ENCODE measurements at places on chromosomes 2 and 18.

- no peak for DNase-seq
Observed at GRCh38 chr2:53018825-53019425, 748.7 kb upstream of the CHAC2 start.

GRCh38 chr18:706405-706804 is 6.0 kb downstream of the ENOSF1 start:
- DNase-seq, result peak; percentile 38

- DNase-seq, result no peak
Observed at GRCh38 chr2:207833251-207833751, 63.6 kb upstream of the FZD5 start.

DNA sequence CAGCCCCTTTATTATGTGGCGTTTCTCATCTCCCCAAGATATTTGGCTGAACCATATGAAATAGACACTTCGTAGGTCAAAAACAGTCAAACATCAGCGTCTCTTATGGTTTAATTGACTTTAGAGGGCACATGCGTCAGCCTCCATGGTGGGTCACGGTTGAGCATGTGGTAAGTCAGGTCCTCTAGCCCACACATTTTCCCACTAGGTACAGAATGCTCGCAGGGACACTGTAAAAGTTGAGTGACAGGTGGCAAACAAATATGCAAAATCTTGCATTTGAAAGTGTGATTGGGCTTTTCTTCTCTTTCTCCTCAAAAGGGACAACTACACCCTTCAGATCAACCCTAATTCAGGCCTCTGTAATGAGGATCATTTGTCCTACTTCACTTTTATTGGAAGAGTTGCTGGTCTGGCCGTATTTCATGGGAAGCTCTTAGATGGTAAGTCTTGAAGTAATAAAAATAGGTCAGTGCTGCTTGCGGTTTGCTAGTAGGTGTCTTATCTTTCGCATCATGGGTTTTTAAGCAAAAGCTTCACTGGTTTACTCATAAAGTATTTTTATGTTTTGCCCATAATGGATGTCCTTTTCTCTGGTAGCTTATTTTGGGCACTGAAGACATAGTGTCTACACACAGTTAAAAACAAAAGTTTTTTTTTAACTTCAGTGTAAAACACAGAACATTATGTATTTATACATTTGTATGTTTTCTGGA is 261.3 kb downstream of the ALPK2 start:
- DNase-seq, result no peak

DNA sequence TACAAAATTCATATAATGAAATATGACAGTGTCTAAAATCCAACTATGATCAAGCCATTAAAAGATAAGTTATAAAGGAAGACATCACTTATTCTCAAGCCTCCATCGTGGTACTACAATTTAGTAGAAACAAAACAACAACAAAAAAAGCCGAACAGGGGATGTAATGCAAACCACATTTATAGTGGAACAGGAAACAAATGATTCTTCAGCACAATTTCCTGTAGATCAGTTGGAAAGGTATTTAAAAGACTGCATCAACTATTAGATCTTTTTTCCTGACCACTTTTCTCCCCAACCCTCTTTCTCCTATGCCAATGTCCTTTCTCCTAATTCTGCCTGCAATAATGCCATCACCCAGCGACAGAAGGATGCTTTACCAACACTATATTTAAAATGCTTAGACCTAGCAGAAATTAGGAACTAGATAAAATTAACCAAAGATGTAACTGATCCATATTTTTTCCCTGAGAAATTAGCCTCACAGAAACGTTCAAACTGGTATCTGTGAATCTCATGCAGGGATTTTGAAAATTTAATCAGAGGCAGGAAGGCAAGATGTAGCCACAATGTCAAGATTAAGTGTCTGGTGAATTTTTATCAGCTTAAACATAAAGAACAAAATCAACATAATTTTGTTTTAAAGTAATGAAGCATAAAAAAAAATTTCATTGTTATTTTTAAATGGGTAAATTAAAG is 271.4 kb downstream of the TCF4 start:
- no peak for DNase-seq

DNA sequence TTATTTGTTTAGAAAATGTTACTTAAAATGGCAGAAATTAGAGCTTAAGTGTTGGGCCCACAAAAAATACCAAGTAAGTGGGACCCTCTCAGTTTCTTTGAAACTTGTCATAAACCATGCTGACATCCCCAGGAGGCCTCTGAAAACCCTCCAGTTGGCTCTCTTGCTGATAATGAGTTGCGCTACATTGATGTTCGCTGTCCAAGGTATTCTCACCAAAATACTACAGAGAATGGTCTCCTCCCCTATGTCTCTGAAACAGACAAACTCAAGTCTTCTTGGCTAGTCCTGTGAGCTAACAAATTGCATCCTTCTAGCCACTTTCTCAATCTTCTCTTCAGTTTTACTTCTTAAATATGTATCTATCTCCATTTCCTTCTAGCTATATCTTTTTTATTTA is 669.4 kb downstream of the IRS1 start:
- no peak for DNase-seq

- no peak for DNase-seq
Observed at GRCh38 chr18:2916184-2916583, 69.4 kb downstream of the EMILIN2 start.

DNA sequence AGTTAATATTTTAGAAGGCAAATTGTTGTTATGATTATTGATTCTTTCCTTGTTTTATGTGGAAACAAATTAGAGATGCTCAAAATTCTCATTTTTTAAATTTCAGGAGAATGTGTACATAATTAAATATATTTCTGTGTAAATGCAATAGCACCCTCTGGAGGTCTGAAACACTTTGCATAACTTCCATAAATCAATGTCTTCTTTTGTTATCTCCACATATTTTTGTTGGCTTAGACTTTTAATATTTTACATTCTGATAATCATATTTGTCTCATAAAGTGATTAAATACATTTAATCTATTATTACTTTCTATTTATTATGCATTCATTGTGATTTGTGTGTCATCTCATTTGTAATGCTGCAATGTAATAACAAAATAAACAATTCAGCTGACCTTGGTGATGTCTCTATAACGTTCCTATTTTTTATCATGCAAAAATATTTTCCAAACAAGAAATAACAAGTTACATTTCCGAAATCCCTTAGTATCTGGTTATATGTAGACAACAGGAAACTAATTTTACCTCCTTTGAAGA is 201.8 kb upstream of the GALNT5 start:
- peak; percentile 74 for DNase-seq

DNA sequence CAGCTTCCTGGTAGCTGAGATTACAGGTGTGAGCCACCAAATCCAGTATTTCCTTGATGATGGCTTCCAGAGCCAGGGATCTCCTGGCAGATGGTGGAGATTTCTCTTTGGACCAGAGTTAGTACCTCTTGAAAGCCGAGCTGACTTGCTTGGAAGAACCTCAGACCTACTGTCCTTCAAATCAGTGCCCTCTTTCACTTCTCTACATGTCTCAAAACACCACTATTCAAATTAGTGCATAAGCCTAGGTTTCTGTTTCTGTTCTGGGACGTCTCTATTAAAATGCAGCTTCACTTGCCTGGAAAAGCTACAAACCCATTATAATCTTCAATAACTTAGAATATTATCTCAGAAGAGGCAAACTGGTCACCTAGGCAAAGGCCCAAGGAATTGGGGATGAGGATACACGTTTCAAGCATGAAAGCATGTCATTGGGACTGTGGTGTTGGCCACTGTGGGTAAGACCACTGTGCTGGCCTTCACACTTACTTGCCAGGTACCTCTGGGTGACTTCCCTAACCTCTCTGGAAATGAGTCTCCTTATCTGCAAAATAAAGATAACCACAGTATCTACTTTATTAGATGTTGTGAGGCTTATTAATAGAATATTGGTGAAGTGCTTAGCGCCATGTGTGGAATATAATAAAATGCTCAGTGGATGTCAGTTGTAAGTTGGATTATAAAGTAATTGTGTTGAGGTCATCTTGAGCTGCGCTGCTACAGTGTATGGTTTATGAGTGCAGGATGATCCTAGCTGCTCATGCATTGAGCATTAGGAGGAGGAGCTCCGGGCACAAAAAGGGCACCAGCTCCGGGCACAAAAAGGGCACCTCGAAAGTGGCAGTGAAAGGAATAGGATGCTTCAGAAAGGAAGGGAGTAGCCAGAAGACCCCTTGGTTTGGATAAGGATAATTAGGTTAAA is 84.5 kb downstream of the DOCK10 start:
- DNase-seq, result peak; percentile 53

- no peak for DNase-seq
Observed at GRCh38 chr2:17901246-17901645, 22.8 kb downstream of the KCNS3 start.

DNA sequence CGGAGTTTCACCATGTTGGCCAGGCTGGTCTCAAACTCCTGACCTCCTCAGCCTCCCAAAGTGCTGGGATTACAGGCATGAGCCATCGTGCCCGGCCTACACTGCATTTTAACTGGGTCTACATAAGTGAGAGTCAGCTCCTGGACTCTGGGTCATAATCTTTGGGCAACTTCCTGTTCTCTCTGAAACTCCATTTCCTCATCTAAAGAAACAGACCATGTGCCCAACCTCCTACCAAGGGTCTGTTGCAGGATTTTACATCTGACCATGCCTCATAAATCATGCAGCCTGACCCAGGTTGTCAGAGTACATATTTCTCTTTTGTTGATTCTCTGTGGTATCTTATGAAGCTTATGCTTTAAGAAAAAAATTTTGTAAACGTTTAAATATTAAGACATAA is 280.4 kb downstream of the ALPK2 start:
- DNase-seq, result no peak

- DNase-seq, result no peak
Observed at GRCh38 chr2:44954889-44955592, 13.5 kb downstream of the SIX3 start.

DNA sequence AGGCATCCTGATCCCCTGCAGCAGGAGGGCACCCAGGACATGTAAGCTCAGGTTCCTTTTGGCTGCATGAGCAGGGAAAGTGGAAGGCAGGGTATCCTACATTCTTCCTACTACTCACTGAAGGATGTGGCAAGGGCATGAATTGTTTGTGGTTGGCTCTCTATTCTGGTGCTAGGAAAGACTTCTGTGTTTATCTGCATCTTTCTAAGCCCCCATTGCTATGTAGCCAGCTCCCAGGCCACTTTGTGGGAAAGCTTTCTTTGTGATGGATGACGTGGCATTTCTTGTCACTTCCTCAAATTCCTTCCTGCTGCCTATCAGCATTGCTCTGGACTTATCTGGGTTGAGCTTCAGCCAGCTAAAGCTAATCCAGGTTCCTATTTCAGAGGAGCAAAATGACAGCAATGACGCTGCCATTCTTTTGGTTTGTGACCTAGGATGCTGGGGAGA is 46.2 kb downstream of the MEIS1 start:
- no peak for DNase-seq

GRCh38 chr2:29743516-29743915 is 177.9 kb downstream of the ALK start:
- DNase-seq, result no peak

DNA sequence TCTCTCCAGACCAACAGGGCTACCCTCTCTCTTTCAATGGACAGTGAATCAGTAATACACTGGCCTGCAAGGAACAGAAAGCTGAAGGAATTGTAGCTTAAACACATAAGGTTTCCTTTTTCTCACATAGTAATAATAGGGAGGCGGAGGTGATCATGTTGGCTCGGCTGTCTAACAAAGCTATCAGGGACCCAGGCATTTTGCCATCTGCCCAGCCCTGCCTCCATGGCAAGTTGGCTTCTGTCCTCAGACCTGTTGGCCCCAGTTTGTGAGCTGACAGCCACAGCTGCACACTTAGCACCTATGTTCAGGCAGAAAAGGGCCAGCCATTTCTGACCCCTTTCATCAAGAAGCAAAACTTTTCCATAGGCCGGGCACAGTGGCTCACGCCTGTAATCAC is 2.0 kb upstream of the CHRNG start:
- no peak for DNase-seq

DNA sequence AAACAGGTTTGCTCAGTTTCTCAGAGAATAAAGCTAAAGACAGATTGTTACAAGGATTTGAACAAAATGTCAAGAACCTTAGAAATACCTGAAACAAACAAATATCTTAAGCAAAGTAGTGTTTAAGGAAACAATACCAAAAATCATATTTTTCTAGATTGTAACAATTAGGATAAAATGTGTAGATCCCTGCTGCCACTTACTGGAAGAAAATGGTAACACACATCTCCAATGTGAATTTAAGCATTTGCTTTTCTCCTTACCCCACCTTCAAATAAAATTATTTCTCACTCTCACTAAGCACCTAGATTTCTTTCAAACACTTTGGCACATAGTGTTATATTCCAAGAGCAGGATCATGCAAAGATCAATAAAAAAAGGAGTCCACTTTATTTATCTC is 34.9 kb downstream of the SUCLG1 start:
- DNase-seq, result no peak

DNA sequence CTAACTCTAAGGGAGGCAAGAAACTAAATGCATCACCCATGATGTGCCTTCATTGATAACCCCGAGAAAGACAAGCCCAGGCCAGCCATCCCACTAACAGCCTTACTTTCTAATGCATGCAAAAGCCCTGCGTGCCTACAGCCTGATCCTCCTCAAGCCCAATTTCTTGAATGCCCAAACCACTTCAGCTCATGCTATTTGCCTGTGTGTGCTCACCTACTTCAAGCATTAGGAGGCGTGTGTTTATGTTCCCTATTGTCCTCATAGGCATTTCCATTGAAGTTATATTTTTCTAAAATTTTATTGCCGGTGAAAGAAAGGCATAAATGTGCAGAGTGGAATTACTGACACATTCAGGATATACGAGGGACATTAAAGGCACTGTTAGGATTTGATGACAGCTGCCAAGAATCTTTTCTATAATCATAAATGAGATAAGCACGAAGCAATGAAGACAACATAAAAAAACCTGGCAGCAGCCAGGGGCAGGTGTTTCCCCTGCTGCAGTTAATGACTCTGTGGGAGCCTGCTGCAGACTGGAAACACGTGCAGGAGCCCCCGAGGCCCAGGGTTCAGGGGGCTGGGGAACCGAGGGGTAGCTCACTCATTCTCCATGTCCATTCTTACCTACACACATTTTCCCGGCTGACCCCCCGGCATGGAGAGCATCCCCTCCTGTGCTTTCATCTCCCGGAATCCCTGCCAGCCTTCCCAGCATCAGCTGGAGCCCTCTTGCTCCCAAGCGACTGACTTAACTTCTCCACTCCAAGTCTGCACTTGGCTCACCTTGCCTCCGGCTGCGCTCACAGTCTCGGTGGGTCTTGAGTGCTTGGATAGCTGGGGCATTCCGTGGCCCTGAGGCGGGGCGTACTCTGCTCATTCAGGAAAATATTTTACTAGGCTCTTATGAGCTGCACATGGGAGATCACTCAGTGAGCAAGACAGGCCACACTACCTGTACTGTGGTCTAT is 292.3 kb upstream of the SIX2 start:
- DNase-seq, result no peak

GRCh38 chr2:38933653-38934052 is 44.0 kb downstream of the ARHGEF33 start:
- no peak for DNase-seq

DNA sequence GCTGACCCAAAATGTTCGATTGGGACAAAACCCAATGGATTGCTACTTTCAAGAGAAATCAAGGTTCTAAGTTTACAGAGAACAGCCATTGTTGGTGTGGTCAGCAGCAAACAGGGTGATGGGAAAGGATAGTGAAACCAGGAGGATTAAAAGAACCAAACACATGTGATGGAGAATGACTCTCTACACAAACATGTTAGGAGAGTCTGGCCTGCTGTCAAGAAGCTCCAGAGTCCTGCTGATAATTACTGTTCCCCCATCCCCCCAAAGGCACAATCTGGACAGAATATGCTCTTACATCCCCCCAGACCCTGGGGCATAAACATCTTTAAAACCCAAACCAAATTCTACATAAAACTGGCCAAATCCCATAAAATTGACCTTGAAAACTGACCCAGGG is 32.0 kb upstream of the ACYP2 start:
- DNase-seq, result peak; percentile 16

- DNase-seq, result no peak
Observed at GRCh38 chr2:1625281-1626001, 118.9 kb downstream of the PXDN start.

Measured in pons (tissue), 1 donor.